Stimulated activated CD4-positive, alpha-beta T cell treated with anti-CD3 and anti-CD28 coated beads, Interleukin-15, amount 100 ng/mL, for 24 hours (primary cell): ENCODE measurements at places on chromosomes 6 and 20.

GRCh38 chr20:63411151-63411897 lies 50.2 kb upstream of the CHRNA4 start:
- DNase-seq: no peak

DNA sequence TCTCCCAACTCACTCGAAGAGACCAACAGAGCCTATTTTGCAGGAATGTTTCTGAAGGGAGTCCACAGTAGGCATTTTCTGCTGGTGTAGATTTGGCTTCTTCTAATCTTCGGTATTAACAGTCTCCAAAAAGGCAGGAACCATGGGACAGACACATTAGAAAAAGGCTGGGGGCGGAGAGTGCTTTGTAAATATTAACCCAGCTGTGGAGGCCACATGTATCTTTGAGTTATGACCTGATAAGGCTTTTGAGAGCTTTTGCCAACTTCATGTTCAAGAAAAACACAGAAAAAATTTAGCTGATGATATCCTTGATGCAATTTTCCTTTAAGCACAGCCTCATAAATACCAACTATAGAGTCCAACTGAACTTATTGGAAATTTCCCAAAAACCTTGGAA lies 119.4 kb upstream of the TSHZ2 start:
- DNase-seq: no peak

- DNase-seq: no peak
Observed at GRCh38 chr20:62737271-62737811, 28.7 kb downstream of the NTSR1 start.

- DNase-seq: no peak
Observed at GRCh38 chr6:96286503-96286902, 235.1 kb upstream of the UFL1 start.

GRCh38 chr6:53529324-53530036 lies 15.4 kb downstream of the GCLC start:
- DNase-seq: no peak

GRCh38 chr6:31708224-31708623 lies 1.6 kb downstream of the LY6G6F start:
- DNase-seq: no peak

DNA sequence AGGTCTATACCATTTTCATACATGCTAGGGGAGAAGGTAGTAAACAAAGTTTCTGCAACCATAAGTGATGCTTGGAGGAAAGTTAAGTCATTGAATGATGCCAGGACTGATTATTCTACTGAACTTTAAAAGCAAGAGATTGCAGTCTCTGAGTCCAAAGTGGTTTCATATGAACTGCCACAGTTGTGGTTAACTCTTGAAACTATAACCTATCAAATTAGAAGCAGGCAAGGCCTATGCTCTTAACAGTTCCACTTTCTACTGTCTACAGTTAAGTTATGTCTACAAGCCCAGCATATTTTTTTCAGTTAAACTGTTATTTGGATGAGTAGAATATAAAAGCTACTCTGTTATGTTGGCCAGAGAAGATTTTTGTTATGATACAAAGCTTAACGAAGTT lies 326.5 kb upstream of the RUNX2 start:
- no peak for DNase-seq

DNA sequence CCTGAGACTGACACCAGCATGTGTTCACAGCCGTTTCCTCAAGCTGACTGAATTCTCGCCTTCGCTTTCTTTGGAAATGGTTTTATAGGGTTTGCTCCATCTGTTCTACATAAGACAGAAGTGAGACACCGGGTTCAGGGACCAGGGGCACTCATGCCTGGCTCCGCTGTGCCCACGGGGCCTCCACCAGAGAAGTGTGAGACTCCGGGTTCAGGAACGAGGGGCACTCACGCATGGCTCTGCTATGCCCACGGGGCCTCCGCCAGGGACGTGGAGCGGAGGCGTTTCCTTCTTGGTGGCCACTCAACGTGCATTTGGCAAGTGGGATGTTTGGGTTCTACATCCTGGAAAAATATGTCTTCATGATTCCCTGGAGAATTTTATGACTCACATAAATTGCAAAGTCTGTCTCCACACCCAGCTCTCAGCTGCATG lies 106.6 kb downstream of the RNASET2 start:
- DNase-seq: no peak

- no peak for DNase-seq
Observed at GRCh38 chr20:11797156-11797555, 120.5 kb upstream of the BTBD3 start.

DNA sequence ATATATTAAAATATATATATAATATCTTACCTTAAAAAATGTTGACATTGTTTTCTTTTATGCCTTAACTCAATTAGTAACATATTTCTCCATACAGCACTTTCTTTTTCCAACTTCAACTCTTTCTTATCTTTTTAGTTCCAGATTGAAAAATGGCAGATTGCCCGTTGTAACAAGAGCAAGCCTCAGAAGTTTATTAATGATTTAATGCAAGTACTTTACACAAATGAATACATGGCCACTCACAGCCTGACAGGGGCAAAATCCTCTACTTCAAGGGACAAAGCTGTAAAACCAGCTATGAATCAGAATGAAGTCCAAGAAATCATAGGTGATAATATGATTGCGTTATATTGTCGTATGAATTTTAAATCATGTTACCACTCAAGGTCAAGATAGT lies 29.4 kb upstream of the KIAA1586 start:
- no peak for DNase-seq

DNA sequence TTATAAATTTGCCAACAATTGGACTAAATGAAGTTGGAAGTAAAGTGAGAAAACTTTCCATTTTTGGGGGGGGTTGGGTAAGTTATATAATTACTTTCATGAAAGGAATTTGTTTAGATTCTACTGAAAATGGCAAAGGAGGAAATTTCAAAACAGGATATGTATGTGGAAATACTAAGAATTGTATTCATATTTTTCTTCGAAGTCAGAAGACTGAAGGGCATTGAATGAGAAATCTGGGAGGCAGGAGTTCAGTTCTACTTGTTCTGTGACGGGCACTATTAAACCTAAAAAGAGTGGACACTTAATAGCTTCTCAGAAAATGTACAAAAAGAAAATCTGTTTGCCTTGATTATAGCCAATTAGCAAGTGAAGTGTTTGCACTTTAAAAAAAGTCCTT lies 114.7 kb downstream of the PRIM2 start:
- DNase-seq: no peak

GRCh38 chr20:7722564-7722963 lies 217.7 kb downstream of the HAO1 start:
- no peak for DNase-seq

GRCh38 chr6:161631676-161632194 lies 357.9 kb upstream of the AGPAT4 start:
- no peak for DNase-seq

DNA sequence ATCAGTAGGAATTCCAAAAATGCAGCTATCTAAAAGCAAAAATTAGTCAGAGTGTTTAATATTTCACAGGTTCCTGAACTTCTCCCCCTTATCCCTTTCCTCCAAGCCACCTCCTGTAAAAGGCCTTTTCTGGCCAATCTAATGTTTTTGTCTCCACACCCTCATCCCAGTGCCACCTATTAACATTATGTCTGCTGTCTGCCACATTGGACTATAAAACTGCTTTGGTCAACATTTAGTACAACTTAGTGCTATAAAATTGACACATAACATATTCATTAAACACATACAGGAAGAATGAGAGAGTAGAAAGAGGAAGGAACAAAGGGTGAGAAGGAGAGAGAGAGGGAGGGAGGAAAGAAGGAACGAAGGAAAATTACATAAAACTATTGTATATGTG lies 47.7 kb downstream of the MMUT start:
- DNase-seq: no peak

DNA sequence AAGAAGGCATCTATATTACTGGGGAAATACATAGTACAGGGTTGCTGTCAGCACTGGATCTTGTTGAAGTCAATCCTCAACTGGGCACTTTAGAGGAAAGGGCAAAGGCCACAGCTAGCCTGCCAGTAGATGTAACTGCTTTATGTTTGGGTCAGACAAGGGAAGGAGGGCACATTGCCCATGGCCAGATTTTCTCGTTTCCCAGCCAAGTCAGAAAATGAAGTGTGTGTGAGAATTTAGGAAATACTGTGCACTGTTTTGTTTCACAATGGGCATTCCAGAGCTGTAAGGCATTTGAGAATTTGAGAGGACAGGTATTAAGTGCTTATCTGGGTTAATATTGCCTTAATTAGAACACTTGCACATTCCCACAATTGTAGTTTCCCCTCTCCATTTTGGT lies 183.9 kb upstream of the MCHR2 start:
- DNase-seq: no peak

GRCh38 chr20:48718786-48719578 lies 108.8 kb downstream of the PREX1 start:
- DNase-seq: peak; percentile 32

GRCh38 chr6:105592329-105592728 lies 189.4 kb upstream of the PREP start:
- DNase-seq: no peak

- no peak for DNase-seq
Observed at GRCh38 chr20:51084593-51085377, 61.9 kb upstream of the KCNG1 start.

GRCh38 chr6:148367411-148368024 lies 24.9 kb downstream of the SASH1 start:
- DNase-seq: no peak

DNA sequence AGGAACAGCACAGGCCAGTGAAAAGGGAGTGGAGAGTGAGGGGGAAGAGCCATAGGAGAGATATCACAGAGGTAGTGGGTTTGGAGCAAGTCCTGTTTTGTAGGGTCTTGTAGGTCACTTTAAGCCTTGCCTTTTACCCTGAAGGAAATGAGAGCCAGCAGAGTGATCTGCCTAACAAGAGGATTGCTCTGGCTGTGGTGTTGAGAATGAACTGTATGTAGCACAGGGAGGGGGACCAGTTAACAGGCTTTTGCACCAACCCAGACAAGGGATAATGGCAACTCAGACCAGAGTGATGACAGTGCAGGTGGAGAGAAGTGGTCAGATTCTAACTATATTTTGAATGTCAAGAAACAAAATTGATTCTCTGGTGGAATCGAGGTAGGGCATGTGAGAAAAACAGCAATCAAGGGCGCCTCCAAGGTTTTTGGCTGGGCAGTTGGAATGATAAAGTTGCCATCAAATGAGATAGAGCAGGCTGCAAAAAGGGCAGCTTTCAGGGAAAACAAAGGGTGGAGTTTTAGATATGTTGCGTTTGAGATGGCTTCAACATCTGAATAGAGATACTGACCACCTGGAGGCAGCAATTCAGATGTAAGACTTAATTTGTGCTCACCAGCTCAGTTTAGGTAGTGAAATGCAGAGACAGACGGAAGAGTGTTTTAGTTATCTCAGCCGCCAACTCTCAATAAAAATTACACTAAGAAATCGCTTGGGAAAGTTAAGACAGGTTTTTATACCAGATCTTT lies 134.4 kb upstream of the BTBD3 start:
- no peak for DNase-seq

DNA sequence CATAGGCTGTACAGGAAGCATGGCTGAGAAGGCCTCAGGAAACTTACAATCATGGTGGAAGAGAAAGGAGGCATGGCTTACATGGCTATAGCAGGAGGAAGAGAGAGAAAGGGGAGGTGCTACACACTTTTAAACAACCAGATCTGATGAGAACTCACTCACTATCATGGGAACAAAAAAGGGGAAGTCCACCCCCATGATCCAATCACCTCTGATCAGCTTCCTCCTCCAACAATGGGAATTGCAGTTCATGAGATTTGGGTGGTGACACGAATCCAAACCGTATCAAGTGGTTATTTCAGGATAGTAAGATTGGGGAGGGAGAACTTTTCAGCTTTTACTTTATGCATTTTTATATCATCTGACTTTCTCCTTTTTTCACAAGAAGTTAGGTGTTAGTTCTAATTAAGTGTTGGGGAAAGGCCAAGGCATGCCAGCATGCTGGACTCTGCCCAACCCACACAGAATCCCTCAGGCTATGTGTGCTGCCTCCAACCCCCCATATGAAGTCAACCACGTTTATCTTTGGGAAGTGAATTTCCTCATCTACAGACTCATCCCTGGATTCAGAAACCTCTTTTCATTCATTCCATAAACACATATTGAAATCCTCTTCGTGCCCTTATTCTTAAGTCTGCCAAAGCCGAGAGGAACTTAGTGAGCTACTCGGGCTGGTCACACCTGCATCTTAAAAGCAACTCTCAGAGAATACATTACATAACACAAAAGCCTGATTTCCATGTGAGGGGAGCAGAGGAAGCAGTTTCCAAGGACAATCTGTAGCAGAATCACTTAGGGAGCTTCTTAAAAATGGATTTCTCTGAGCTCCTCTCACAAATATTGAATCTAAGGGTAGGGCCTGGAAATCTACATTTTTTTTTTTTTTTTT lies 16.7 kb upstream of the CLIC5 start:
- DNase-seq: no peak

- no peak for DNase-seq
Observed at GRCh38 chr6:11692451-11693376, 85.9 kb downstream of the ADTRP start.

DNA sequence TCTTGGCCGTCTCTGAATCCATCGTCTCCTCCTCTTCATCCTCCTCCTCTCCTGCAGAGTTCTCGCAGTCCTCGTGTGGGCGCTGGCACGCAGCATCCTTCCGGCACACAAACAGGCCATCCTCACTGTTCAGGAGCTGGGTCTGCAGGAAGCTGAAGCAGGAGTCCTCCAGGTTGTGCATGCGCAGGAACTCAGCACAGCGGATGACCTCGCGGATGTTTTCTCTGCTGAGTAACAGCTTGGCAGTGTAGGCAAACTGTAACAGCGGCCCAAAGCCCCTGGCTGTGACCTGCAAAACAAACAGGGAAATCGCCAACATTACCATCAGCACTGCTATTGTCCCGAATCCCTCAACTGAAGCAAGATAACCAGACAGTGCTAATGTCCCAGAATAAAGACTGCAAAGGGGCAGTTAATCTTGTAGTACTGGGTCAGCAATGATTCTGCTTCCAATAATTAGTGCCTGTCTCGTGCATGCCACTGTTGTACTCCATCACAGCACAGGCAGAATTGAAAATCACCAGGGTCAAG lies 57.4 kb downstream of the GJA10 start:
- DNase-seq: no peak

DNA sequence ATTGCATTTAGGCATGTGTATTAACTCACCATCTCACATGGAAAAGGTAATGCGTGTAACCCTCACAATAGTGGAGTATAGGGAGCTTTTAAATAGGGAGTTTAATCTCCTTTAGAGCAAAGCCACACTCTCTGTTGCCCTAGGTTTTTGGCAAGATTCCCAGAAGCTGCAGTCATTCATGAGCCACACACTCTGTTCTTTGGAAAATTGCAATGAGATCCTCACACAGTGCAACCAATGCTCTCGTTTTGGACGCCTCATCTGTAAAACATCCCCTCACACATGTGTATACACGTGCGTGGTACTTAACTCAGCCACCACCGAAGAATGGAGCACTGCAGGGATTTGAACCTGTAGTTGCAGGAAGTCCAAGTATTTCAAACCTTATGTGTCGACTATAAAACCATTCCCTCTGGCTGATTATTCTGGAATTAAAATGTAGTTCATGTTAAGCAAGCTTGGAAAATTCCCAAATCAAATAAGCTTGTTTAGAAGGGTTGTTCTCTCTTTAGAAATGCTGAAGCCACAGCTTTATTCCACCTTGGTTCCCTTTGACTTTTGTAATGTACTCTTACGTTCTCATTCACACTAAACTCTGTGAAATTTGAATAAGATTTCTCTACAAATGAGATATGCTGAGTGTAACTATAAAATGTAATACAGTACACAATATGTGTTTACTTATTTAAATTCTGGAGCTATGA lies 489.8 kb upstream of the MANEA start:
- no peak for DNase-seq
